ENCODE measurements at places on chromosomes 11 and 22.
A peak's percentile ranks its signal among the peaks of the same experiment; 100 is the strongest.

- DNase-seq: no peak
Measured at GRCh38 chr11:131372234-131372962, 2.0 kb downstream of the NTM start.

DNA sequence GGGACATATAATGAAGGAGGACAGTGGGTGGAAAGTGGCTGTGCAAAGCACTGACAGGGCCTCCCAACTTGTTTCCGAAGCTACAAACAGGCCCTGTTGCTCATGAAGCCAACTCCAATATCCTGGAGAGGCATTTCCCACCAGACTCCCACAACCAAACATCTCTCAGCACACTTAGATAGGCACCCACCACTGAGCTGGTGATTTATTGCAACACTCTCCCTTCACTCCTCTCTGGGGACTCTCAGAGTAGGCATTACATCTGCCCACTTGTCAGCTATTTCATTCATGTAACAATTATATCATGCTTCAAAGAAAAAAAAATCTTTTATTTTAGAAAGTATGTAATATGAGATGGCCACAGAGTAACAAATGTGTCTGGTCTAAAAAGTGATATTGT, 32.1 kb upstream of the PPP2R1B start:
- no peak for DNase-seq

DNA sequence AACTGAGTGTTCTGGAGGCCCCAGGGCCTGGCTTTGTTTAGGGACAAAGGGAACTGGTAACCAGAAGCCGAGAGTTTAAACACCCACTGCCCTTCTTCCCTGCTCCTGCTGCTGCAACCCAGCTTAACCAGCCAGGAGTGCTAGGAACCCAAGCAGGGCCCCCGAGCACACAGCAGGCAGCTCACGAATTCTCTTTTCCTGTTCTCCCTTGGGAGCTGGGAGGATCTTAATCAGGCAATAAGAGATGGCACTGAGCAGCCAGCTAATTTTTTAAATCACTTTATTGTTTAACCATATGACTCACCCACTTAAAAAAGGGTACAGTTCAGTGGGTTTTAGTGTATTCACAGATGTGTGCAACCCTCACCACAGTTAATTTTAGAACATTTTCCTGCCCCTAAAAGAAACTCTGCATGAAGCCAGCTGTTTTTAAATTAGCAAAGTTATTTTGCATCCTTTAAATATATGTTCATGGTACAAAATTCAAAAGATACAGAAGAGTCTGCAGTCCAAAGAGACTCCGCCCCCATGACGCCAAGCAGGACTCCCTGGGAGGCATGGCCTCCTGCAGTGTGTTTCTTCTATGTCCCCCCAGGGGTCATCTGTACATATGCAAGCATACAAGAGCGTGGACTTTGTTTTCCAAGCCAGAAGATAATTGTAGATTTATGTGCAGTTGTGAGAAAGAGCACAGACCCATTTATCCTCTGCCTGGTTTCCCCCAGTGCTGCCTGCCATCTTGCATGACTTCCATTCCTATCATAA, 18.9 kb upstream of the PPP6R3 start:
- DNase-seq: no peak

GRCh38 chr22:26480611-26480932, 3.0 kb downstream of the HPS4 start:
- DNase-seq: no peak

DNA sequence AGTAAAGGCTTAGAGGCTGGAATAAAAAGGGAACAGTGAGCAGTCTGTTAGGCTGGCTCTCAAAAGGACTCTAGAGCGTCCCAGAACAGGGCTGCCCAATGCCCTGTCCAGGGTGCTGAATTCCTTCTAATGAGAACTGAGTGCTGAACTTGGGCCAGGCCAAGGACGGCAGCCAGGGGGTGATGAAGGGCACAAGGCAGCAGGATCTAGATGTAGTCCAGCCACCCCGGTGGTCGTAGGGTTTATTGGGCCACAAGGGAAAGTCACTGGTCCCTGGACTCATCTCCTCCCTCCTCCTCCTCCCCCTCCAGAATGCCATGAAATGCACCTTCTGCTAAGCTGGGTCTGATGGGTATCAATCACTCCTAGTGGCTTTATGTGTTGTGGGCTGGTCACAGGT, 19.2 kb downstream of the NPTXR start:
- DNase-seq: peak; percentile 55

GRCh38 chr22:47987885-47988515, 1225.5 kb downstream of the TBC1D22A start:
- no peak for DNase-seq

- no peak for DNase-seq
Measured at GRCh38 chr11:61489833-61490721, 18.5 kb upstream of the LRRC10B start.

DNA sequence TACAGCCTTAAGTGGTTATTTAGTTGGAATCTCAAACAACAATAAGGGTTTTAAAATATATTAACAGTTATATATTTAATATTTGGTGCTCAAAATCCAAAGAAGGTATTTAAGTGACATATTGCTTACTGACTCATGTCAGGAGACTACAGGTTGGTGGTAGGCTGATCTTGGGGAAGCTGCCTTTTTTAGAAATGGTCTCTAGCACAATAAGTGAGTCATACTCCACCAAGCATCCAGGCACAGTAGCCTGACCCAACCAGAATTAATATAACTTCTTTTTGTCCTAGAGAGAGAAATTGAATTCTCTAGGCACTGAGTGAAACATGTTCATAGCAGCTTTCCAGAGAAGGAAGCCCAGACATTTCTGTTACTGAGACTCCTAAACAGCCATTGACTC, 868.5 kb upstream of the TENM4 start:
- DNase-seq: no peak

GRCh38 chr11:70895366-70895670, 357.1 kb downstream of the SHANK2 start:
- DNase-seq: no peak

GRCh38 chr22:47396105-47396504, 633.7 kb downstream of the TBC1D22A start:
- no peak for DNase-seq

GRCh38 chr11:723120-723883, 17.3 kb downstream of the EPS8L2 start:
- peak; percentile 65 for DNase-seq

DNA sequence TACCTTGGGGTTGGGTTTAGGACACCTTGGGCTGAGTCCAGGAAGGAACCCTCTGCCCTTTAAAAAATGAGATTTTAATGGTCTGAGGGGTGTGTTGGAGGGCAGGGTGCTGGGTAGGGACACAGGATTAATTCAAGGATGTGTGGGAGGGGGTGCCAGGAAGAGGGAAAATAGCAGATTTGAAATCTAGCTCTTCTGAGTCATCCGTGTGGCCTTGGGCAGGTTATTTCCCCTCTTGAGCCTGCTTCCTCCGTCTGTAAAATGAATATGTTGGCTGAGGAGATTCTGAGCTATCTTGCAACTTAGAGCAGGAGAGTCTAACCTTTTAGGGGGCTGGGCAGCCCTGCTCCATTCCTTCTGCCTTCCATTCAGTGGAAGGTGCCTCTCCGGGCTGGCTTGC, 3.0 kb downstream of the TSPAN18 start:
- peak; percentile 54 for DNase-seq

DNA sequence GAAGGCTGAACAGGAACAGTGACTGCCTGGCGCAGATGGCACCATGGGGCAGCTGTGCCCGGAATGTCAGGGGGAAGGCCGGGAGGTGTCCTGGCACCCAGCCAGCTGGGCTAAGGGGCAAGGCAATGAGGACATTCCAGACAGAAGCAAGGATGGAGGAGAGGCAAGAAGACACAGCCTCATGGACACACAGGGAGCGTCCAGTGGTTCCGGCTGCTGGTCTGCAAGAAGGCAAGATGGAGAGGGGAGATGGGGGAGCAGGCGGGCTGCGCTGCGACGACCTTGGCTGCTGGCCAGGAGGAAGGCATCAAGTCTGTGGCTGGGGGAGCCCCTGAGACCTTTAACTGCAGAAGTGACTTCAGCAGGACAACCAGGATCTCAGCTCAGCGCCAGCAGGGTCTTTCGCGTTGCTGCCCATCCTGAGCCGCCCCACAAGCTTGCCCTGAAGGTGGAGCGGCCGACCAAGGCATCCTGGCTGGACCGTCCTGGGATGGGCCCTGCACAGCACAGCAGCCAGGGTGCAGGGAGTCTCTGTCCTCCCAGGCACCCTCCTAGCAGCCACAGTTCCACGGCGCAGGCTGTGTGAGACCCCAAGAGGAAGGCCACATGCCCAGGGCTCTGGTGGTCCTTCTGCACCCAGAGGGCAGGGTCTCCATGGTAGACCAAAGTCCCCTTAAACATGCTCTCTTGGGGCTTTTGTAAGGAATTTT, 531.7 kb downstream of the BRD1 start:
- DNase-seq: no peak

DNA sequence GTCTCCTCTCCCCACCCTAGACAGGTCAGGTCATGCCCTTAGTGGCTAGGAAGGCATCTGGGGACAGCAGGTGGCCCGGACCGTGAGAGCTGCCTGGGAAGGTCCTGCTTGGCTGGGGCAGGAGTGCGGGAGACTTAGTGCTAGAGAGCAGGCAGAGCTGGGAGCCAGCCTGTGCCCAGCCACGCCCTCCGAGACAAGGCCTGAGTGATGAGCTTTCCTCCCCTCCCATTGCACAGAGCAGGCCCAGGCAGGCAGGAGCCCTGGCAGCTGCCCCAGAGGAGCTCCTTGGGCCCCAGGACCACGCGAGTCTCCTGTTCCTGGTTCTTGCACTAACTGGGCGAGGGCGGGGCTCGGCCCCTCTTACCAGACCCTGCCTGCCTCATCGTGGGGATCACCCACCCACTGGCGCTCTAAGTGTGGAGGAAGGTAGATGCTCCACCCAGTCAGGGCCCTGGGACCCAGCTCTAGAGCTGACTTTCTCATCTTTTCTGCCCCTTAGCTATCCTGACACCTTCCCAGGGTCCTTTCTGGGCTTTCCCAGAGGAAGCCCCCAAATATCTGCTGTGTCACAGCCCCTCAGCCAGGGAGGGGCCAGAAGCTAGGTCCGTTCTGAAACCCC, 44.9 kb downstream of the MACROD1 start:
- DNase-seq: no peak

GRCh38 chr22:42442748-42443147, 10.5 kb upstream of the NFAM1 start:
- no peak for DNase-seq

DNA sequence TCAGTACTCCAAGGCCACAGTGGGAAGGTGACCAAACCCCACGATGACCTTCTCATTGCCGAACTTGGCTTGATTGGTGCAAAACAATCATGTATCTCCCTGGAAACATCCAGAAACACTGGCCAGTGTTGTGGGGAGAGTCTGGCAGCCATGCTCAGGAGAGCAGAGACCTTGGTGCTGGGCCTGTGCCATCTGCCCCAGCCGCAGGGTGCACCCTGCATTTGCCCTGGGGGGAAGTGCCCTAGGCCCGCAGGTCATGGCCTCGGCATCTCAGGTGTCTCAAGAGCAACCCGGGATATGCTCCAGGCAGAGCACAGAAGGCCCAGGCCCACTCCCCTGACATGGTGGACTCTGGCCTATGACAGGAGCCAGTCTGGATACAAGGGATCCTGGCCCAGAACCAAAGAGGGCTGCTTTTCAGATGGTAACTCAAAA, 23.7 kb downstream of the ARVCF start:
- no peak for DNase-seq

Measured in activated CD4-positive, alpha-beta memory T cell treated with anti-CD3 and anti-CD28 coated beads for 36 hours (primary cell).